IPS DF 6.9 (cell line): ENCODE measurements at places on chromosomes 12 and 14.

DNA sequence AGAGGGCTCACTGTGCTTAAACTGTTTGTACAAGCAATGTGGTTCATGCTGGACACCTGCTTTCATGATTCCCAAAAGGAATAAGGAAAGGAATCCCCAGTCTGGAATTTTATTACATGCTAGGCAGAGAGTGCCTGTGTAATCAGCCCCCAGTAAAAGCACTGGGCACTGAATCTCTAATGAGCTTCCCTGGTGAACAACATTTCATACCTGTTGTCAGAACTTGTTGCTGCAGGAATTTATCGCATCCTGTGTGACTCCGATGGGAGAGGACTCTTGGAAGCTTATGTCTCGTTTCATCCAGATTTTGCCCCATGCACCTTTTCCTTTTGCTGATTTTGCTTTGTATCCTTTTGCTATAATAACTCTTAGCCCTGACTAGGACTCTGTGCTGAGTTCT, 190.2 kb upstream of the HMGA2 start:
- no peaks in the 10 kb centered on the region for H3K27me3 ChIP-seq
- H3K36me3 ChIP-seq: no peaks in the 10 kb centered on the region
- H3K4me3 ChIP-seq: no peak overlapping the region
- no peaks in the 10 kb centered on the region for H3K4me1 ChIP-seq
- DNase-seq: no peak

DNA sequence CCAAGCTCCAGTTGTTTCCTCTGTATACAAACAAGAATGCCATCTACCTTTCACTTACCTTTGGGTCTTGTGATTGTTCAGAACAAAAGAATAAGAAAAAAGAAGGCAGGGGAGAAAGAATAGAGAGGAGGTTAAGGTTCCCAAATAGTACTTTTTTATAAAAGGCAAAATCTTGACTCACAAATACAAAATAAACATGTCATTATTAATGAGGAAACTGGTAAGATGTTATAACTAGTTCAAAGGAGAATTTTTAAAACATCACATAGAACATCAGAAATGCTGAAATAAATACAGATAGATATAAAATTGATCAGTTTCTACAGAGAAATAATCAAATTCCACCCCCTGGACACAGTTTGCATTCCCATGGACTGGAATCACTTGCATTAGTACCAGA, 446.7 kb upstream of the CCDC196 start:
- H3K27ac ChIP-seq: no peak overlapping the region
- no peaks in the 10 kb centered on the region for H3K27me3 ChIP-seq
- no peaks in the 10 kb centered on the region for H3K36me3 ChIP-seq
- H3K4me3 ChIP-seq: no peak overlapping the region

DNA sequence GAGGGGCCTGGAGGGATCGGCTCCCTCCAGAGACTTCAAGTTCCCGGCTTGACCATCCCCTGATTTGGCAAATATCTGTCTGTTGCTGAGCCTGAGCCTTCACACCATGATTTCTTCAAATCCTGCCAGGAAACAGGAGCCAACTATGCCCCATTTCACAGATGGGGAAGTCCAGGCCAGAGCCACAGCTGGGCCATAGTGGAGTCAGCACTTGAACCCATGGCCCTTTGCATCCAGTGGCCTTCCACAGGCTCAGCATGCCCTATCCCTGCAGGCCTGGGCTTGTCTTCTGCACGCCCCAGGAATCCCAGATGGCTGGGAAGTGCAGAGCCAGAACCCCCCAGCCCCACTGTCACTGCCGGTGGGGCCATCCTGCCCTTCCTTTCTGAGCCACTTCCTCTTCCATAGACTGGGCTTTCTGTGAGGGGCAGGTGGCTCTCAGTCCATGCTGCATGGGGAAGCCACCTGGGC, 44.9 kb downstream of the CYP46A1 start:
- DNase-seq: no peak
- no peaks in the 10 kb centered on the region for H3K27me3 ChIP-seq
- H3K36me3 ChIP-seq: no peaks in the 10 kb centered on the region; the same call in 1 of the 2 replicates
- no peak overlapping the region for H3K4me3 ChIP-seq

DNA sequence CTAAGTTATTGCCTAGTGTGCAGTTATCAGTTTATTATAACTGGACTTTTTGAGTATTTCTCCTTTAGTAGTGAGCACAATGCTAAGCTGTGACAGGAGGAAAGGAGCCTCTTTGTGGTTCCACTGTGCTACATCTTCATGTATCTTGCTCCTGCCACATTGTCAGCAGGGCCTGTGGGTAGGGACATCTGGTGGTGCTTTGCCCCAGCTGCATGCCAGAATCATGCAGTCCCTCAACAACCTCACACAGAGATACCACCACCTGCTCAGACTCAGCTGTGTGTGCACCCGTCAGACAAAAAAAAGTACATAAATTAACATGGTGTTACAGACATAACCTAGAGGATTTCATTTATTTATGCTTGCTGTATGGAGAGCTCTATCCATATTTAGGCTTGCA, 51.1 kb downstream of the MIS18BP1 start:
- no peaks in the 10 kb centered on the region for H3K36me3 ChIP-seq
- no peak overlapping the region for H3K4me3 ChIP-seq
- no peak for DNase-seq
- H3K27me3 ChIP-seq: no peaks in the 10 kb centered on the region

DNA sequence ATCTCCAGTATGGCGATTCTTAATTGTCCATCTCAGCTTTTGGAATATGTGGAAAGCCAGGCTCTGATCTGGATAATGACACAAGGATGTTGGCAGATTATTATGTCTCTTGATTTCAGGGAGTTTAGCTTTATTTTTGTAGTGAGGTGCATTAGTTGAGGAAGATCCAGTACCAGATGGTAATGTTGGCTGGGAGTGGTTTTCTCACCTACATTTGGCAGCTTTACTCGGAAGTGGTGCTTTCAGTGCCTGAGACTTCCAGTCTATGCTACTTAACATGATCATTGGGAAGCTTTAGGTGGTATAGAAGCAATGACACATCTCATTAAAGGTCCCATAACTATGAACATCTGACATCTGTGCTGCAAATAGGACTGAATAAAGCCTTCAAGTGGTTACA, 7.5 kb downstream of the SLC15A5 start:
- no peak overlapping the region for H3K27ac ChIP-seq
- H3K4me3 ChIP-seq: no peak overlapping the region
- H3K36me3 ChIP-seq: no peaks in the 10 kb centered on the region
- H3K4me1 ChIP-seq: no peaks in the 10 kb centered on the region

DNA sequence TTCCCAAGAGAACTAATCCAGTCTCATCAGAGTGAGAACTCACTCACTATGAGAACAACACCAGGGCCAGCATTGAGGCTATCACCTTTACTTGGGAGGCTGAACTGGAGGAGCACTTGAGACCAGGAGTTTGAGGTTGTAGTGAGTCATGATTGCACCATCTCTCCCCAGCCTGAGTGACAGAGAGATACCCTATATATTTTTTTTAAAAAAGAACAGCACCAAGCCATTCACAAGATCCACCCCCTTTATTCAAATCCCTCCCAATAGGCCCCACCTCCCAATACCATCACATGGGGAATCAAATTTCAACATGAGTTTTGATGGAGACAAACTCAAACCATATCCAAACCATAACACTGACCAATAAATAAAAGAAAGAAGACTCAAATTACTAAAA, 3.7 kb upstream of the TMX1 start:
- no peaks in the 10 kb centered on the region; the same call in 1 of the 2 replicates for H3K4me1 ChIP-seq
- H3K27ac ChIP-seq: no peak overlapping the region
- no peaks in the 10 kb centered on the region for H3K27me3 ChIP-seq
- H3K36me3 ChIP-seq: no peaks in the 10 kb centered on the region
- no peak overlapping the region for H3K4me3 ChIP-seq

DNA sequence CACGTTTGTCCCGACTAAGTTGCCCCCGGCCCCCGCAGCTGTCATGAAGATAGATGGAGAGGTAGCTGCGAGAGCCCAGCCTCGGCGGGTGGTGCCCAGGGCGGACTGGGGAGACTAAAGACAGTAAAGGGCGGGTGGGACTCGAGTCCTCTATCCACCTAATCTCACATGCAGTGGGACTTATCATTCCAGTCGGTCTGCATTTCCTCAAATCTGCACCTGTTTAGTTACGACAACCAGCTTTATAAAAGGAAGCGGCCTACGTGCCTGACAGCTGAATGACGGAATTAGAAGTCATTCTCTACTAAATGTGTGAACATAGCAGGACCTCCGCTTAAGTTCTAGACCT, 109.8 kb upstream of the EGLN3 start:
- H3K4me1 ChIP-seq: peaks cover 1% of the 10 kb centered on the region
- H3K36me3 ChIP-seq: no peaks in the 10 kb centered on the region; the same call in 1 of the 2 replicates
- no peak for DNase-seq

DNA sequence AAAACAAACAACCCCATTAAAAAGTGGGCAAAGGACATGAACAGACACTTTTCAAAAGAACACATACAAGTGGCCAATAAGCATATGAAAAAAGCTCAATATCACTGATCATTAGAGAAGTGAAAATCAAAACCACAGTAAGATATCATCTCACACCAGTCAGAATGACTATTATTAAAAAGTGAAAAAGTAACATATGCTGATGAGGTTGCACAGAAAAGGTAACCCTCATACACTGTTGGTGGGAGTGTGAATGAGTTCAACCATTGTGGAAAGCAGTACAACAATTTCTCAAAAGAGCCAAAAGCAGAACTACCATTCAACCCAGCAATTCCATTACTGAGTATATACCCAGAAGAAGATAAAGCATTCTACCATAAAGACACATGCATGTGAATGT, 18.2 kb downstream of the PDE6H start:
- no peak for DNase-seq
- H3K4me1 ChIP-seq: no peaks in the 10 kb centered on the region; the same call in 1 of the 2 replicates
- H3K36me3 ChIP-seq: no peaks in the 10 kb centered on the region
- H3K4me3 ChIP-seq: no peak overlapping the region
- no peaks in the 10 kb centered on the region for H3K27me3 ChIP-seq
- H3K27ac ChIP-seq: no peak overlapping the region

DNA sequence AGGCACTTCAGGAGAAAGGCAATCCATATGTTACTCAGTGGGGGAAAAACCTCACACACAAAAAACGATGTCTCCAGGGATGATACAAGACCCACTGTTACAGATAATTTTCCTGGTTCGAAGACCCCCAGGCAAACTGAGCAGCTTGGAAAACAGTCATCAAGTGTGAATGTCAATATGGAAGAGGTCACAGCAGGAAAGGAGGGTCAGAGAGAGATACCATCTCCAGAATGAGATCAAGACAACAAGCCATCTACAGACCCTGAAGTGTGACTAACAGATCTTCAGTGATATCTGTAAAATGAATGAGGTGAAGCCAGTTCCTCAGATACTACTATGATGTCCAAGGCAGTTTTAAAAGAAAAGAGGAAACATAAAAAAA, 28.6 kb downstream of the GNS start:
- no peaks in the 10 kb centered on the region for H3K4me1 ChIP-seq
- H3K4me3 ChIP-seq: no peak overlapping the region
- H3K27ac ChIP-seq: no peak overlapping the region
- no peak for DNase-seq
